ENCODE measurements at places on chromosomes 1 and 21.

DNA sequence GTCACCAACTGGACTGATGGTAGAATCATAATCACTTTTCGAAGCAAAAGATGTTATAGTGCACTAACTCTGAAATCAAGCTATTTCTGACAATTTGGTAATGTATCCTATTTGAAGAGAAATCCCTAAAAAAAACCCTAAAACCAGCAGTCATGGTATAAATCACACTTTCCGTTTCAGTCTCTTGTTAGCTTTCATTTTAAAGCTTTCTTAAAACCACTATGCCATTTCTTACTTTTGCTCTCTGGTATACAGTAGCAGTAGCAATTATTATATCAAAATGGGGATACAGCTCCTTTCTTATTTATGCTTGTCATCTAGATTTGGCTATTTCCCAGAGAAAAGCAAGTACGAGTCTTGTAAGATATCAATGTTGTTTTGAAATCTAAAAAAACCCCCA lies 323.3 kb downstream of the KCTD3 start:
- no peak for DNase-seq

GRCh38 chr1:212366901-212367300 lies 47.8 kb downstream of the PACC1 start:
- no peak for DNase-seq

DNA sequence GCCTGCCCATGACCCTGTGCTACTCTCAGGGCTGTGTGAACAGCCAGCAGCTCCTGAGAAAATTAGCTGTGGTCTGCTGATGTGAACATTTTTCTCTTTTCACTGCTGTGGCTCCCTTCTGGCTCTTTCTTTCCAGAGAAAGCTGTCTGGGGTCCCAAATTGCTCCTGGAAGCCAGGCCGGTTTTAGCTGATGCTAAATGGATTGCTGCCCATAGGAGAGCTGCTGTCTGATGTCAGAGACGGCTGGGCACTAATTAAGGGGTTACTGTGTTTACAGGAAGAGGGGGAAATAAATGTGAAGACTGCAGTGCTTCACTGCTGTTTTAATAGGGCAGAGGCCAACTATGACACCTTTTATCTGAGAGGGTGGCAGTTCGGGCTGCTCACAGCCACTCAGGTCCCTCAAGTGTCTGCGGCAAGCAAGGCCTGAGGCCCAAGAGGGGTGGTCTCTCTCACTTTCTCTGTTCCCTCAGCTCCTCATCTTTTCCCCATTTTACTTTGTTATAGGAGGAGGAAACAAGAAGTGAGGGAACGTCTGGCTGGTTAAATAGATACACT lies 106.0 kb upstream of the GNG12 start:
- DNase-seq = no peak

- DNase-seq = no peak
These were observed 338.8 kb downstream of the PLA2G4A start for GRCh38 chr1:187167555-187167954.

DNA sequence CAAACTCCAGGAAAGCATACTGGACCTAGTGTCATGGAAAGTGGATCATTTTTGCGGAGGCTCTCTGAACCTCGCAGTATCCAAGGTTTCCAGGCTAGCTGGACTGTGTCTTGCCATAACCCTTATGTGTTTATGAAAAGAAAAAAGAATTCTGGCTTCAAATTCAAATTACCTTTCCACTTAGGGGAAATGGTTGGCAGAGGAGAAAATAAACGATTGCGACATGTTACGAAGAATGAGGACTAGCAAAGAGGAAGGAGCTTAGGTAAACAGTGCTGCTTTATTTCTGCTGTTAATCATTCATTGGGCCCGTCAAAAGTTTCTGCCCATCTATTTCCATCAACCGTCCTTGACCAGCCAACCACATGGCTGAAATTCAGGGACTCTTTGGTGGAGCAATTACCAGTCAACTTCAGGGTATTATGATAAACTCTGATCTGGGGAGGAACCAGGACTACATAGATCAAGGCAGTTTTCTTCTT lies at the start of gene C4BPA:
Gene C4BPA, plus strand, starts transcription at position 342 of the 482 bp plus-strand sequence. CDS start 8,793 bp downstream, outside the sequence.
- DNase-seq = no peak

GRCh38 chr1:111738436-111739193 lies 580 bp downstream of the INKA2 start:
- DNase-seq = no peak

DNA sequence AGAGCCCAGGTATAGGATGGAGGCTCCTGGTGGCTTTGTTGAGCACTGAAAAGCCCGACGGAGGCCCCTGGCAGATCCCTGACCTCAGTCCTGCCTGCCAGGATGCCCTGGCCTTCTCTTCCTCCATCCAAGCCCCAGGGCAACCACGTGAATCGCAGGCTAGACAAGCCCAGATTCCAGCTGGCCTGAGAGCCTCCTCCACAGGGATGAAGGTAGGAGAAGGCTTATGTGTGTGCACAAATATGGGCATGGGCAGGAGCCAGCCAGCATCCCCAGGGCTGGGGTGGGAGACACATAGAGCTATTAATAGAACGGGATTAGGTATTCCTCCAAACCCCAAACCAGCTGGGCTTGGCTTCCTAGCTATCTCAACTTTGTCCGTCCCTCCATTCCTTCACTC lies 4.0 kb upstream of the EXTL1 start:
- DNase-seq = no peak

DNA sequence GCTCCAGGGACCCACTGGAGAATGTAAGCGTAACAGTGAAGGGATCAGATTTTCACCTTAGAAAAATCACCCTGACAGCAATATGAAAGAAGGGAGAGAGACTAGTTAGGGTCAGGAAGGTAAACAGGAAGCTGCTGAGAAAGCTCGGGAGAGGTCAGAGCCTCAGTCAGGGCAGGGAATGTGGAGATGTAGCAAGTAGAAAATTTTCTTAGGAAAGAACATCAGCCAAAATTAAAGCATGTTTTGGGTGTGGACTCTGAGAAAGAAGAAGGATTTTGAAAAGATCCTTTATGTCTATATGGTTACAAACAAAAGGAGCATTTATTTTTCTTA lies 16.7 kb upstream of the ERICH3 start:
- DNase-seq = no peak

DNA sequence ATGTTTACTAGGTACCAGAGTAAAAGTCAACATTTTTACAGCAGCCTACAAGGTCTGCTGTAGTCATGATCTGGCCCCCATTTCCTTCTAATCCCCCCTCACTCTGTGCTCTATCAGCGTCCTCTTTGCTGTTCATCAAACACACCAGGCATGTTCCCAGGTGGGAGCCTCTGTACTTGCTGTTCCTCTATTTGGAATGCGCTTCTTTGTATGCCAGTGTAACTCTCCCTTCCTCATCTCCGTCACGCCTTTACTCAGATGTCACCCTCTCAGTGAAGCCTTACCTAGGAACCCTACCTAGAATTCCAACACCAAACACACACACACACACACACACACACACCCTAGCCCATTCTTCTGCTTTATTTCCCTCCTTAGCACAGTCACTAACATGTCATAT lies 21.0 kb downstream of the TP53BP2 start:
- no peak for DNase-seq

DNA sequence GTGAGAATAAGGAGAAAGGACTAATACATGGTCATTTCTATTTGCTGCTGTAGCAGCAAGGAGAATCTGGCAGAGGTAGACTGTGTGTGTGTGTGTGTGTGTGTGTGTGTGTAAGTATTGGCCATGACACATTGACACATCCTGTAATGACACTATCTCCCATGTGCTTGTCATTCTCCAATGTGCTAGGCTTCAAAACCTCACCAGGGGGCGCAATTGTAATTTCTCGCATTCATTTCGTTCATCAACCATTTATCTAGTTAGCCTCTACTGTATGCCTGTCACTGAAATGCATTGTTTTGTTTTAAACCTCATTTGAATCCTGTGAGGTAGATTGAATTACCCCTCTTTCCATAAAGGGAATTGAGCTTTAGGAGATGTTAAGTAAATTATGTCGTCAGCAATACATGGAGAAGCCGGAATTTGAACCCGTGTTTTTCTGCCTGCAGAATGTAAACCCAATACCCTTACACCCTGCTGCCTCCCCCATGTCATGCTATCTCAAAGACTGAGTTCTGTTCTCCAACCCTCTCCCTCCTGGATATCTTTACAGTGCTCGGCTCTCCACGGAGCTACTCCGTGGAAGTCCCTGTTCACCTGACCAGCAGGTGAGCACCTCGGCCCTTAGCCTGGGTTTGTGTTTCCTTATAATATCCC lies 100.8 kb downstream of the UCK2 start:
- DNase-seq = peak; percentile 7

DNA sequence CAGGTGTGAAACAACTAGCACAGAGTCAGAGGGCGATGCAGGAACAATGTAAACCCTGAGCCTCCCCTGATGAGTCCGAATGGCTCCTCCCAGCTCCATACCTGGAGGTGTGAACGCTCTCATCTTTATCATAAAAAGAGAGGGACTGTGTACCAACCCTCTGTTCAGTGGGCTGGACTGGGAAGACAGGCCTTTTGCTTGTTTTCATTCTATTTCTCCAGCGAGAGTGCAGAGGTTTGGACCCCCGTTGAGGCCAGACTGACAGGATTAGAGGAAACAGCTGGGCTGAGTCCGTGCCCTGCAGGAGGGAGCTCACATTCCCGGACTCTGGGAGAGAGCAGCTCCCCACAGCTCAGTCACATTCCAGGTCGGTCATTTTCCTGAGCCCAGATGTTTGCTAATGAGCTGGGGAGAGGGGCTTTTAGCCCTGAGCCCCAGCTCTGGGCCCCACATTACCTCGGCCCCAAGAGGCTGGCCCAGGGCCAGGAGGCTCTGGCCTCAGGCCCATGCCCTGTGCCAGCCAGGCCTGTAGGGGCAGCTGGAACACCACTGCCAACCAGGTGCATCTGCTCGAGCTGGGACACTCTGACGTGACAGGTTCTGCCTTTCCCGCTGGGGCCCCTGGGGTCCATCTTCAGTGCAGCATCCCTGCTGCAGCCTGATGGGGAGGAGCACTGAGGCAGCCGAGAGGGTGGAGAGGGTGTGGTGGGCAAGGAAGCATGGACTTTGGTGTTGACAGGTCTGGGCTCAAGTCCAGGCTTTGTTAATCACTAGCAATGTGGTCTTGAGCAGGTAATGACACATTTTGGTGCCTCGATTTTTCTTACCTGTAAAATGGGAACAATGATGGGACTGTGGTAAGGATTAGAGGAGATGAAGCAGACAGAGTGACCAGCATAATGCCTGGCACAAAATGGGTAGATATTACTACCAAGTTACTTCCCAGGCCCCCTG lies 3.5 kb upstream of the NBL1 start:
- DNase-seq = no peak

DNA sequence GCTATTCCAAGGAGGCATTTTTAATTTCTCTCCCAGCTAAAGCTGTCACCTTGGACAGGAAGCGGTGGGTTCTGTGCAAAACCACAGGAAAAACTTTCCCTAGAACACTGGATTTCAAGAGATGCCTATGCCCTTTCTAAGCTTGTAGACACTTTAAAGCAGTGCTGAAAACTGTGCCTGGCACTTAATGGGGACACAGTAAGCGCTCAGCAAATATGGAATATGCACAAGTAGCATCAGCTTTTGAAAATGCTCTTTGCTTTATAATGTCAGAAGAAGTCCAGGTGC lies 50.9 kb upstream of the TARBP1 start:
- DNase-seq = no peak

DNA sequence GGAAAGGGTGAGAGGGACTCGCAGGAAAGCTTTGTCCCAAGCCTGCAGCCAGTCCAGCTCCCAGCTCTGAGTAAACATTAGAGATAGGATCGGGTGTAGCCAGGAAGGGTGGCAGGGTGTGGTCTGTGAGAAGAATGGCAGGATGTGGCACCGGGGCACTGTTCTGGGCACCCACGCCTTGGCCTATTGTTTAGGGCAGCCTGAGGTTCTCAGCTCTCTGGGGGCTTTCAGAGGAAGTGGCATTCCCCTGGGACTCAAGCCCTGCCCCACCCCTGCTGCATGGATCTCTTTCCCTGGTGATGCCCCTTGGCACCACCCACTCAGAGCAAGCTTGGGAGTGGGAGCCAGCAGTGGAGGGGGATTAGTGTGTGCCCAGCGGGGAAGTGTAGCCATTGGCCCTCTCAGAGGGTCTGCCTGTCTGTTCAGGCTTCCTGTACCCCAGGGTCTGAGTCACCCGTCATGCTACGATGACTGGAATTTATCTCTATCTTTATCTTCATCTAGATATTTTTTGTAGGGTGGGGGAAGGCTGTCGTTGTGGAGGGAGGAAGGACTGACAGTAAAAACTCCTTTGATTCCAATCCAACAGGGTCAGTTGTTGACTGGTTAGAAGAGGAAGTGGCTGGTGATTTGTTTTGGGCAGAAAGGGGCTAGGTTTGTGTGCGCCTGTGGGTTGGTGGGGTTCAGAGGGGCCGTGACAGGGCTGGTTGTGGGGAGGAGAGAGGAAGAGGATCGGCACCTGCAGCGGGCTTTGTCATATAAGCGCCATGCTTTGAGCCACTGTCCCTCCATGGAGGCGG lies 31.6 kb downstream of the SOX13 start:
- no peak for DNase-seq

DNA sequence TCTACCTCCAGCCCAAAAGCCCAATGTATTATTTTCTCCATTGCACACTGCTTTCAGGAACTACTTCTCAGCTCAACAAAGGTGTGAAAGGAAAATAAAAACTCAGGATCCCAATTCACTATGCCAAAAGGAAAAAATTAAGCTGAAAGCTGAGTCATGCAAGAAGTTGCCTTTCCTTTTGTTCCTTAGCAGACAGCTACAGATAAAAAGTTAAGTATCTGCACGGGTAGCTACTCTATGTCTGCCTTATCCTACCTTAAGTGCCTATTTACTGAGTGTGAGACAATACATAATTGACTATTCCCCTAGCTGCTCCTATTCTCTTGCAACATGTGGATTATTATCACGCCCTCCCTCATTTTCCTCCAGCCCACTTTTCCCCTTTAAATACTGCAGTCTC lies 84.1 kb downstream of the ADCY10 start:
- DNase-seq = no peak

DNA sequence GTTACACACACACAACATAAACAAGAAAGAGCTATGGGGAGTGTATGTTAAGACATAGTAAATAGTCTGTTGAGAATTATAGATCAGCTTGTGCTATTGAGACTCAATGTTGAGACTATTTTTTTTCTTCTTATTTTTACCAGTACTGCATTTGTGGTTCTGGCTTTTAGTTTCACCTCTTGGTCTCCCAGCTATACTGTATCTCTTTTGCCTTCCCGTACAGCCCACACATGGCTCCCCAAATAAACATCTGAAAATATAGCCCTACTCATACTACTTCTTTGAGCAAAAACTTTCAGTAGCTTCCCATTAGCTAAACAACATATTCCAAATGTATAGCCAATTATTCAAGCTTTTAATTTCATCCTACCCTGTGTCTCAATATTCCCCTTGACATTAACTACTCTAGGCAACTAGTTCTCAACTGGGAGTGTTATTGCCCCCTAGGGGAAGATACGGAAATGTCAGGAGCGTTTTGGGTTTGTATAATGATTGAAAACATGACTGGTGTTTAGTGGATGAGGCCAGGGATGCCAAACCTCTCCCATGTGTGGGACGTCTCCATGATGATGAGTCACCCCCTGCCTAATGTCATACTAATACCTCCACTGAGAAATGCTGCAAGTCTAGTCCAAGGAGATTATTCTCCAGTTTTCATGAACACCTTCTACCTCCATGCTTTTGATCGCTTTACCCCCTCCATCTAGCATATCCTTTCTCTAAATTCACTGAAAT lies 6.8 kb downstream of the RPE65 start:
- DNase-seq = no peak
